Bone marrow (tissue), 2 donors: ENCODE measurements at places on chromosomes 2 and 18.

DNA sequence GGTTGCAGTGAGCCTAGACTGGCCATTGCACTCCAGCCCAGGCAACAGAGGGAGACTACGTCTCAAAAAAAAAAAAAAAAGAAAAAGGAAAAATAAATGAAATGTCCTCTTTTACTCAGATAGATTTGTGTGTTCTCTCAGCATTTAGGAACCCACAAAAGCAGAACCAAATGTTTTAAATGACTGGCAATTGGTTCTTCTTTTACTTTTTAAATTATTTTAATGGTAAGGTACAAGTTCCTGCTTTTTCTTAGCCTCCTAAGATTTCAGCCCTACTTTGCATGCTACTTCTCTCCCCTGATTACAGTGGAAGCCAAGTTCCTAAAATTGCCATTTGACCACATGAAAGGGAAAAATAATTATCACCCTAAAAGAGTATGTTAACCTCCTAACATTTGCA, 23.5 kb downstream of the SRSF7 start:
- DNase-seq, result no peak

GRCh38 chr2:202006301-202006700, 27.4 kb upstream of the FZD7 start:
- DNase-seq, result no peak

GRCh38 chr2:124911560-124911959, 886.5 kb downstream of the CNTNAP5 start:
- no peak for DNase-seq

DNA sequence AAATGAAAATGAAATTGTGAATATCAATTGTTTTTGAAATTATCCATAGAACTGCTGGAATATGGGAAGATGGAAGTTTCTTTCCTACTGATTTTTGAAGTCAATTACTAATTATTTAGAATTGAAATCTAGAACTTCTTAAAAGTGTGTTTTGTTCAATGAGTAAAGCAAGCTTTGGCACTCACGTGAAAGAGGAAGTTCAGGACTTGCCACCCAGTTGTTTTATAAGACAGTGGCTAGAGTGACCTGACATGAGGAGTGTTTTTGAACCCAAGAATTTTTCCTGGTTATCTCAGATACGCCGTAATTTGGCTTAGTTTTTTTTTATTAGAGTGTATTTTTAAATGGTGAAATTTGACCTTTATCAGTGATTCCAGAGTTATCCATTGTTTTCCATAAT, 3.5 kb downstream of the MXD1 start:
- DNase-seq, result no peak

GRCh38 chr2:53209679-53210458, 557.7 kb upstream of the CHAC2 start:
- no peak for DNase-seq

DNA sequence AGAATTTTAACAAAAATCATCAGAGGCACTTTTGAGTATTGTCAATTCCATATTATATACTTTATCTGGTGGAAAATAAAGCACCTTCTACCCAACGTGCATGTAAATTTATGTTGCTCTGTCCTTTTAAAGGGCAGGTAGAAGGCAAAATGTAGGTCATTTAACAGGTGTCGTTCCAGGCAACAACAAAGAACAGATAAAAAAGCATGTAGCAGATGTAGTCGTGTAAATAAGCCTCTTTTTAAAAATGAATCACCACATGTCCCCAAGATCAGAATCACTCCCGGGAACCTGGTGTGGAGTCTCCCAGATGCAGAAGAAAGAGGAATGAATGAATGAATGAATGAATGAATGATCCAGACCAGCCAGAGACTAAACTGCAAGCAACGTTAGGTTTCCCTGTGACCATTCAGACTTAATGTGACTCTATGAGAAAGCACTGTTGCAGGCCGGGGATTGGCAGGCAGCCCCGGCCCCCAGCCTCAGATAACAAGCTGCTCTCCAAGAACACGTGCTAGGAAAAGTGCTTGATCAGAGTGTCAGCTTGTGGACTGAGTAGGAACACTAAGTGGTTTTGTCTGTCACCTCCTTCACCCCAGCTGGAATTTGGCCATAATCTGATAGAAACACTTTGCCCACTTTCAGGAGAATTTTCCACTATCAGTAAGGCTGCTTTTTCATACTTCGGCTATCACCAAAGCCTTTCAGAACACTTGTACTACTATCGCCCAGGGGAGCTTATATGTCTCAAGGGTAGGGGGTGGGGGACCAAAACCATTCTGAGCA, 100.6 kb downstream of the CDK15 start:
- DNase-seq, result no peak

GRCh38 chr2:105239924-105240323, 1.6 kb upstream of the GPR45 start:
- DNase-seq, result no peak

GRCh38 chr18:49980896-49981295, 167.6 kb upstream of the ACAA2 start:
- DNase-seq, result no peak

- no peak for DNase-seq
Observed at GRCh38 chr18:35497027-35497369, 762 bp downstream of the INO80C start.

- no peak for DNase-seq
Observed at GRCh38 chr2:159196393-159196925, 90.0 kb downstream of the WDSUB1 start.

DNA sequence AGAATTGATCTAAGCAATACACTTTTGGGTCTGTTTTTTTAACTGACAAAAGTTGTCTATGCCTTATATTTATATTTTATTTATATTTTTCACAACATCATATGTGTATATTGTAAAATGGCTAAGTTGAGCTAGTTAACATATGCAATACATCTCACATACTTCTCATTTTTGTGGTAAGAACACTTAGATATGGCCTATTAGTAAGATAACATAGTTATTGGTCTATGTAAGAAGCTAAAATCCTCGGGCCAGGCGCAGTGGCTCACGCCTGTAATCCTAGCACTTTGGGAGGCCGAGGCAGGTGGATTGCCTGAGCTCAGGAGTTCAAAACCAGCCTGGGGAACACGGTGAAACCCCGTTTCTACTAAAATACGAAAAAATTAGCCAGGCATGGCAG, 275.6 kb upstream of the ID2 start:
- no peak for DNase-seq

DNA sequence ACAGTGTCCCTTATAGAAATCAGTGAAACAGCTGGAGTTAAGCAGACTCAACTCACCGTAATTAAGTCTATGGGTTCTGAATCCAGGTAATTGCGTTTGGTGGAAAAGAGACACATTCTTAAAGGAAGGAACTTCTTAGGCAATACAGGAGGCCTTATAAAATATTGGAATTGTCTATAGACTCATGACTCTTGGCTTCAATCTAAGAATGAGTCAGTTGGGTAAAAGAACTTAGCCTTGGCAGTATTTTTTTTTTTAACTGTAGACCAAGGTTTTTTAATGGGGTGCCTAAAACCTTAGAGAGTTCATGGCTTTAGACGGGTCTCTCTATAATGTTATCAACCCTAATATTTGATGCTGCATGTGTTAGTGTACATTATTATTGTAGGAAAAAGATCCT, 47.6 kb downstream of the CCDC85A start:
- no peak for DNase-seq

DNA sequence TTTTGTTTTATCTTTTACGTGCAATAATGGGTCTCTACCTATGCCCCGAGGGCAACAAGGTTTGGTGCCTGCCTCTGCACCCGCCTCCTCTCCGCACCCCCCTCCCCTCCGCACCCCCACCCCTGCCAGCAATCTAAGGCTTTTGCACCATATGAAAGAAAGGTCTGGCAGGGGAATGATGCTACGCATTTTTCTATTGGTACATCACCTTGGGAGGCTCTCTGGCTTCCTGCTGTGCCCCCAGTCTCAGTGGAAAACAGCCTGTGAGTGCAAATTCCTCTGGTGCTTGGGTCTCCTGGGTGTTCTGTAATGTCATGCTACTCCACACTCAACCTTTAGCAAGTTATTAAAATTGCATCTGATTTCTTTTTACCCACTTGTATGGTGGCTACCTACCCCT, 161.3 kb upstream of the SMAD7 start:
- DNase-seq, result no peak

- DNase-seq, result no peak
Observed at GRCh38 chr18:36308711-36309435, 11.4 kb downstream of the FHOD3 start.

DNA sequence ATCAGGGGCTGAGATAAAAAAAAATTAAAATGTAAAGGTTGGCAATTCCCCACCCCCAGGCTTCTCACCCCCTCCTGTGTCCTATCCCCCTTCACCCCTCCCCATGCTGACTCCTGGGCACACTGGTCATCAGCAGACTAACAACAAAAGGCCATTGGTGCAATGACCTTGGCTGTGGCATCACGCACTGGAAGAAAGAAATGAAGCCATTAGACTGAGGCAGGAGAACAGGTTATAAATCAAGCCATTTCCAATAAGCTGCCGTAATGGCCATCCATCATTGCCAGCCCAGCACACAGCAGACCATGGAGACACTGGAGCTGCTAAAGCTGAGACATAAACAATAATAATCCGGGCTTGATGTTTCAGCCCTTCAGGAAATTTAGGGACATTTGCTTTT, 342.4 kb upstream of the ETAA1 start:
- DNase-seq, result no peak

DNA sequence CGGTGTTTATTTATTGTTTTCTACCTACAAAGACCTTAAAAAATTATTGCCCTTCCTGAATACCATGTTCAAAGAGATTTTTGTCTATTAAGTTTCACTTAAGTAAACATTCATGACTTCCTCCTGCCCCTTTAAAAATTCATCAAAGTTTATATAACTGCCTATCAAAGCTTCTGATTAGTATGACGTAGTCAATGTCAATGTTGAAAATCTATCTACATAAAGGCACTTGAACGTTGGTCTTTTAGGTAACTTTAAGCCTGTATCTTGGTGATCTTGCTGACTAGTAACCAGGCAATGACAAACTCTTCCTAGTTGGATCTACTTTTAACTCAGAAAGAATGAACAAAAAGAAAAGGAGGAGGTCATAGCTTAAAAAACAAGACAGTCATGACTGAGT, 97.2 kb downstream of the MAIP1 start:
- no peak for DNase-seq

GRCh38 chr2:98727369-98728087, 3.4 kb downstream of the MGAT4A start:
- DNase-seq, result no peak

DNA sequence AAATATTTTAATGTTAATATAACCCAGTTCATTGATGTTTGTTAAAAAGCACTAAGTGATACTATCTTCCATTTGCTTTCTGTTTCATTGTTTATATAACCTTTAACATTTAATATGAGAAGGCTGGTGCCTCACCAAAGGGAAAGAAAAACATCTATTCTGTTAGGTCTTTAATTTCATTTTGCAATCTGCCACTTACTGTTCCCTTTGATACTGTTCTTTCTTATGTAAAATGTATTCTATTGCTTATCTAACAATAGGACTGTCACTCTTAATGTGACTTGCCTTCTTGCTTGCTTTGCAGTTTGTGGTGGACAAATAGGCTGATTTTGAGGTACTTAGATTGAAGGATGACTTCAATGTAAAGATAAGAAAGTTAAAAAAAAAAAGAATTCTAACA, 1666.1 kb upstream of the DDX18 start:
- no peak for DNase-seq

DNA sequence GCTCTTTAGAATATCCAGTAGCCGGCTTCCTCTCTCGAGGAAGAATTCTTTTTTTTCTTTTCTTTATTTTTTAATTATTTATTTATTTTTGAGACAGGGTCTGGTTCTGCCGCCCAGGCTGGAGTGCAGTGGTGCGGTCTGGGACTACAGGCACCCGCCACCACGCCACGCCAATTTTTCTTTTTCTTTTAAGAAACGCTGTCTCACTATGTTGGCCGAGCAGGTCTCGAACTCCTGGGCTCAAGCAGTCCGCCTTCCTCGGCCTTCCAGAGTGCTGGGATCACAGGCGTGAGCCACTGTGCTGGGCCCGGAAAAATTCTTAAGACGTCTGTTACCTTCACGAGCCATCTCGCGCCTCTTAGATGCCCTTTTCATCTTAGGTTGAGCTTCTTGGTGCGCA, 931 bp upstream of the TMEM131 start:
- no peak for DNase-seq

DNA sequence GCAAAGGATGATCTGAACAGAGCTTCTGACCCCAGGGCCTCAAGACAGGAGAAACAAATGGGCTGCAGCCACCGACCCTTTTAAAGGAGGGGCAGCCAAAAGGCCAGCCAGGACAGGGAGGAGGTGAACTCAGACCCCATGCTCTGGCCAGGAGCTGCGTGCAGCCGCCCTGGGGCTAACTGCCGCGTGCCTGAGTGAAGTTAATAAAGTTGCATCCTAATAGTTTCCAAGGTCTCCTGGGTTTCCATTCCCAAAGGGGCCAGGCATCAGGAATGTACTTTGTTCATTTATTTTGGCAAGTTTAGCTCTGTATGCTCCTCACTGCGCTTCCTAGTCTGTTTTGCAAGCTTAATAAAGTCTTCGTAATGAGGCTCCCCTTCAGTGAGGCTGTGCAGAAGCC, 60.7 kb downstream of the EN1 start:
- no peak for DNase-seq

DNA sequence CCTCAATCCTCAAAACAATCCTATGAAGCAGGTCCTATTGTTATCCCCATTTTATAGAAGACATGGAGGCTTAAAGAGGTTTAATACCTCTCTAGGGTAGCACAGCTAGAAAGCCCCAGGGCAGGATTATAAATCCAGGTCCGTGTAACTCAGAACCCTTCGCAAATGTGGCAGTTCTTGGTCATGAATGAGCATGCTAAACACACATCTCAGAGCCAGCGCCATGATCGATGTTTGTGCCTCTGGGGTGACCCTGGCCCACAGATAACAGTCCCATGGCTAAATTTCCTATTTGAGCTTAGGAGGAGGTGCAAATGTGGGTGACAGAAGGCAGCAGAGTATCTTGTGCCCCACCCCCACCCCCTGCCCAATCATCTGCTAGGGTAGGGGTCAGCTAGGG, 17.5 kb downstream of the DNMT3A start:
- DNase-seq, result no peak

DNA sequence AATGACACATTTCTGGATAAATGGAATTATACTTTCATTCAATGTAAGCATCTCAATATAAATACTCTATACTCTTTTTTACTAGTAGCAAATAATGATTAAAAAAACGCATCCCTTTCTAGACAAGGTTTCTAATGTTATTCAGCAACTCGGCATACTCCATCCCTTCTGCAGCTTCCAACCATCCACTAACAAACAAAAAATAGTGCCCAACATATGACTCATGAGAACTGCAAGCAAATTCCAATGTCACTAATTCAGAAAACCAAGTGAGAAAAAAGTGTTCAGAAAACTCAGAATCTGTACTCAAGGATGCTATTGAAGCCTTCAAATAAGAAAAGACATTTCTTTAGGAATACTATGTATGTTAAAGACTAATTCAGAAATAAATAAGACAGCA, 140.0 kb downstream of the BAZ2B start:
- no peak for DNase-seq

DNA sequence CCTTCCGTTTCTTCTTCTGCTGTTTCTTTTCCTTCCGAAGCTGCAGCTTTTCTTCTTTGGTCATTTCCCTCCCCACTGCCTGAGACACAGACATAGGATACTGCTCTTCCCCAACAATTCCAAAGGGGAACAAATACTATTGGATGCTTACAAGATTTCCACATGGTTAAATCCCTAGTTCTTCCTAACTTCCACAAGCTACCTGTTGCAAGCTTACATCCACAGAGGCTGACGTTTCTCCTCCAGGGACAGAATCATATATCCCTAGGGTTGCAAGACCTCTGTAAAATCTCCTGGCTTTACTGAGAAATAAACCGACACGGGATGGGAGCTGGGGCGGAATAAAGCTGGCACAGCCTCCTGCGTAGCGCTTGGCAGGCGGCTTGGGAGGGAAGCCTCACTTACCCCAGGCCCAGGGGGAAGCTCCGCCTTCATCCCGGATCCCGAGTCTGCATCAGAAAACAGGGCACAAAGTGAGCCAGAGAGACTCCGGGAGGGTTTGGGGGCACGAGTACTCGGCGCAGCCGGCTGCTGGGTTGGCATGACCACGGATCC, 590 bp downstream of the EIF2B4 start:
- DNase-seq, result no peak
